ENCODE measurements at places on chromosomes 12 and 14.
A peak's percentile ranks its signal among the peaks of the same experiment; 100 is the strongest.

DNA sequence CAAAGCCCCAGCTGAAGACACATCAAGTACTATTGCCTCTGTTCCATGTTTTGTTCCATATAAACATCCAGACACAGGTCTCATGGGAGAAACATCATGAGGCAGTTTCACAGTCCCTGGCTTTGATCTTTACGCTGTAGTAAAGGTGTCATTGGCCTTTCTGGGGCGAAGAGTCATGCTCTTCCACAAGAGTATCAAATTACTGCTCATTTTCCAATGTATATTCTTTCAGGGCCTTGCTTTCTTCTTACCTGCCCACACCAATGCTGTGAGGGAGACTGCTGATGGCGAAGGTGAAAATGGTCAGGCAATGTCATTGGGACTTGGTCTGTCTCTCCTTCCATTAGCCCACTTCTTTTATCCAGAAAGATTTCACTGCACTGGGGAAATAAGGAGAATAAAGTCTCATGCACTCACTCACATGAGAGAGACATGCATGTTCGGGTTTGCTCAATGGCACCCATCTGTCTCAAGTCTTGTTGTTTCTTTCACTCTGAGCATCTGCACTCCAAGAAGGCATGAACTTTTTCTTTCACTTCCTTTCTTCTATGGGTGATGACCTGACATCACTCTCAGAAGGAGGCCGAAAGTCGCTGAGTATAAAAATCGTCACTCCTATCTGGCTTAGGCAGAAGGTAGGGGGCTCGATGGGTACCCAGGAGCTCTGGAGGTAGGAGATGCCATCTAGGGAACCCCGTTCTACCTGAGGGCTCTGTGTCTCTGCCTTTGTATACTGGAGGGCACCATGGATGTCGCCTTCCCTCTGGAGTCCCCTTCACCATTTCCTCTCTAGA is 1.3 kb upstream of the JDP2 start:
- DNase-seq: no peak

GRCh38 chr14:49853158-49853477 is 530 bp upstream of the NEMF start:
- DNase-seq: no peak

GRCh38 chr14:80987235-80988032 is 32.0 kb downstream of the TSHR start:
- peak; percentile 60 for DNase-seq

DNA sequence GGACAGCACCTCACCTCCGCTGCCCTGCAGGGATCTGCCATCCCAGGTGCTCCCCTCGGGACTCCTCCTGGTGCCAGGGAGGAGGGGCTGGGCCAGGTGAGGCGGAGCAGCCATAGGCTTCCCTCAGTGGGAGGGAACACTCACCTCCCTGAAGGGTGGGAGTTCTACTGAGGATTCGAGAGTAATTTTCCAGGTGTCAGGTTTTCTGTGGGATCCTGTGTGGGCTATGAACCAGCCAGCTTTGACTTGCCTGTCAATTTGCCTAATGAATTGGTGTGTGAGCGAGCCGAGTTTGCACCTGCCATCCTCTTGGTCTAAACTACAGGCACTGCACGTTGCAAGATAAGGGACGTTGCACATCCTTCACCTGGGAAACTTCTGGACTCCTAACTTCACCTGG is 50.3 kb downstream of the NOC4L start:
- DNase-seq: no peak

GRCh38 chr14:54649056-54649455 is 82.1 kb downstream of the SAMD4A start:
- DNase-seq: no peak

Measured in activated naive CD4-positive, alpha-beta T cell treated with anti-CD3 and anti-CD28 coated beads, Interleukin-2, amount 50 U/mL, for 16 hours (primary cell).